Activated T-helper 17 cell treated with anti-CD3 and anti-CD28 coated beads, Interleukin-2, amount 50 U/mL, for 72 hours (primary cell): ENCODE measurements at places on chromosomes 3 and 15. TPM values are rescaled to one million over a fixed set of nuclear protein-coding genes. Genes with fewer than 3 reads are reported as not detected.

DNA sequence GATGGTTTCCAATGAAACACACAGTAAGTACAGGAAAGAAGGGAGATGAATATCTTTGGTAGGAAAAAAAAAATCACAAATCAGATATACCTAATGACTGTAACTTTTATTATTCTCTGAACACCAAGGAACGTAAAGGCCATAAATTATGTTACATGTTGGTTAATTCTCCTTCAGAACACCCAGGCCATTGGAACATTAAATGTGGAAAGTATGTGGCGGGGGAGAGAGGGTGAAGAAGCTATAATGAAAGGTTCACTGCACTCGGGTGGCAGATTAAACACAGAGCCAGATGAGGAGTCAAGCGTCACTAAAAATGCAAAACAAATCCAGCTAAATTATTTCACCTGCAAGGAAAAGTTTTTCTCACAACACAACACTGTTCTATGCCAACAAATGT, 193.8 kb downstream of the FHIT start:
- ATAC-seq, result no peak

Gene C3orf52
- total RNA-seq, result 14.5 TPM

DNA sequence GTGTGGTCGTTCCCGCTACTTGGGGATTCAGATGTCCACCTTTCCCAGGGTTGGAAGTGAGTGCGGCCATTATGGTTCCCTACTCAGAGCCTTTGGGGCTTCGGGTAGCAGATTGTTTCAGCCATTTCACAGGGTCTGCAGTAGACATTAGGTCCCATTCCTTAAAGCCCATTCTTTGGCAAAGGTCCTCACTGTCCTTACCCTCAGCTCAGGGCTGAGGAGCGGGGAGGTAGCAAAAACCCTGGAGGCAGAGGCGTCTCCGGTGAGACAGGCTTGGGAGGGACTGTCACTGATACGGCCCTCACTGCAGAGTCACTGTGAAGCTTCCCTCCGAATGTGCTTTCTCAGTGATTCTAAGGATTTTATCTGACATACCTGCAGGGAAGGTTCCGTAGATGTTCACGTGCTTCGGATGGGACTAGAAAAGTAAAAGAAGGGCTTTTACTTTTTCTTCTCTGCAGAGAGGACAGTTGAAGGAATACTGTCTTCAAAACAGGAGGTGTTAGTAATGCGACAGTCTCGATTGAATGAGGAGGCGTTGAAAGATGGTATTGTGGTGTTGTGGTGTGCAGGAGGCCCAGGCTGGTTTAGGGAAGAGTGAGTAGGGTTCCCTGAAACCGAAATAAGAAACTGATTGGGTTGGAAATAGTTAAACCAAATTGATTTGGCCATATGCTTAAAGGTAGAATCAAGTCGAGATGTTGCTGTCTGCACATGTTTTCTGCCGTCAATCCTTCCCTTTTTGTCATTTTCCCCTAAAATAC, 630 bp downstream of the ATP6V1A start:
- peak; percentile 43 for ATAC-seq

DNA sequence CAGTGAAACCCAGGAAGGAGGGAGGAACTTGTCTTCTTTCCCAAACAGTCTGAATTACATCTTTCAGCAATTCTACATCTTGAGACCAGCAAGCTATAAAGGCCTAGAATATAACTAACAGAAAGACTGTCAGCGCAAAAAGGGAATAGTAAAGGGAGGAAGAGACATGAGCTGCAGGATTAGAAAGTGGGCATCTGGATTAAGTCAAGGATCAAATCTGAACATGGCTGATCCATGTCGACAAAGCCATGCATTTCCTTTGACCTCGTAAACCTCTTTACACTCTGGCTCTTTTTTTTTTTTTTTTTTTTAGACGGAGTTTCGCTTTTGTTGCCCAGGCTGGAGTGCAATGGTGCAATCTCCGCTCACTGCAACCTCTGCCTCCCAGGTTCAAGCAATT, 35.4 kb upstream of the KCNMB3 start:
- ATAC-seq, result no peak

GRCh38 chr3:38165722-38166387, 518 bp downstream of the OXSR1 start:
- ATAC-seq, result peak; percentile 1

Gene ARL14
- not detected for total RNA-seq

Gene HESX1
- total RNA-seq, result 0.71 TPM

DNA sequence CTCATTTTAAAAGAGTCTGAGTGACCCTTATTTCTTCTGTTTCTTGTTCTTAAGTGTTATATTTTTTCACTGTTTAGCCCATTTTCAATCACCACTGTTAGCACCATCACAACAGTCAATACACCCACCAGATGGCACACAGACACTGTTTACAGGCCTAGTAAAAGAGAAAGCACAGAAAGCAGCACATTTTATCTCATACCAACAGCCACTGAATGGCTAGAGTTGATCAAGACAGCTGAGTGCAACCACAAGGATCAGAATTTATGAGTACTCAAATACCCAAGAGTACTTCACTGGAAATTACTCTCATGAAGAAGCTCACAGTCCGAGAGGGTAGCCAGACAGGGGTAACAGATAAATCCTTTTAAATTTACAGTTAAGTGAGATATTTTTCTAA, 127.0 kb downstream of the TFDP2 start:
- ATAC-seq, result peak; percentile 61

Gene ITIH4
- 5.5 TPM for total RNA-seq

- no peak for ATAC-seq
These were observed 175.7 kb downstream of the STAG1 start for GRCh38 chr3:136576279-136577009.

- no peak for ATAC-seq
These were observed 79.1 kb downstream of the SLC25A26 start for GRCh38 chr3:66299891-66300290.

DNA sequence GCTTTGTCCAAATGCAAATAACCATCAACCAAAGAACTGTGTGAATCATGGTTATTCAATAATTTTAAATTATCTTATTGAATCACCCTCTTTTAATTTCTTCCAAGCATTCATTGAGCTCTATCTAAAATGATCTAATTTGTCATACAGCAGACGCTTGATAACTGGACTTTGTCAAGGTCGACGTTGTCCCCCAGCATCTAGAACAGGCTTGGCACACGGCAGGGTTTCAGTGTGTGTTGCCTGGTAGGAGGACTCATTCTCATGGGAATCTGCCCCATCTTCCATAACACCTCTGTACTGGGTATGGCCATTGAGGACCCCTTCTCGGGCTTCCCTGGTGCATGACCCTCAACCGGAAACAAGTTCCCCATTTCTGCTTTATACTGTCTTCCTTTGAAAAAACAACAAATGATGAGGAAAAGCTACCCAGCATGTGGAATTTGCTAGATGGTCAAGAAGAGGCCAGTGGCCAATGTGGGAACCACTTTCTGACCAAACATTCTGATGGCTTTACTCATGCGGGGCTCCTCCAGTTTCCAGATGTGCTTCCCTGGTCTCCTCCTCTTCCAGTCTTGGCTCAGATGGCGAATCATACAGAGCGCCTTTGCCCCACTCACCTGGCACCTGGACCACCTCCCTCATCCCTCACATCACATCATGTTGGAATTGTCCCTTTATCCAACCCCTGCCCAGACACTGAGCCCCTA, 41.7 kb upstream of the SEC22A start:
- ATAC-seq, result no peak
